ENCODE measurements at places on chromosomes 13 and 19. TPM values are rescaled to one million over a fixed set of nuclear protein-coding genes. Genes with fewer than 3 reads are reported as not detected.

Gene LILRB2
- not detected for total RNA-seq

Gene CEACAM6
- not detected for total RNA-seq

Gene PSG2
- not detected for total RNA-seq

Gene NLRP12
- total RNA-seq = 1.8 TPM

GRCh38 chr19:9531933-9532332 lies 6.5 kb downstream of the ZNF426 start:
- H3K27ac ChIP-seq = no peak overlapping the region
- peaks cover 60% of the 10 kb centered on the region for H3K36me3 ChIP-seq
- no peak overlapping the region for H3K4me3 ChIP-seq
- DNase-seq = no peak

DNA sequence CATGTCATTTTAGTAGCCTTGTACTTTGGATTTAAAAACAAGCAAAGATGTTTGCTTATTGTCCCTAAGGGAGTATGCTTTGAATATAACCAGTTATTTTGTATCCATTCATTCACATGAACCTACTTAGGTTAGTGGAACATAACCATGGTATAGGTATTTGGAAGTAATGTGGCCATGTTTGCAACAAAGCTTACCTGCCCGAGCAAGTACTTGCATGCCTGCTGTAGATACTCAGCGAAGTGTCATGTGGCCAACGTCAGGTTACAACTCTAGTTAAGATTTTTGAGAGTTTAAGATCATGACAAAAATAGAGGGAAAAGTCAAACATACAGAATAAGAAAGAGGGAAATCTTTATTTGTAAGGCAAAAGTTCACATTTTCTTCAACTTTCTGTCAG lies 57.2 kb downstream of the COG6 start:
- H3K36me3 ChIP-seq = no peaks in the 10 kb centered on the region
- DNase-seq = no peak
- no peaks in the 10 kb centered on the region for H3K27me3 ChIP-seq

- H3K4me3 ChIP-seq = no peak overlapping the region
- no peak for DNase-seq
- no peak overlapping the region for H3K27ac ChIP-seq
- no peaks in the 10 kb centered on the region for H3K36me3 ChIP-seq
Measured at GRCh38 chr19:30235946-30236345, 136.2 kb upstream of the ZNF536 start.

DNA sequence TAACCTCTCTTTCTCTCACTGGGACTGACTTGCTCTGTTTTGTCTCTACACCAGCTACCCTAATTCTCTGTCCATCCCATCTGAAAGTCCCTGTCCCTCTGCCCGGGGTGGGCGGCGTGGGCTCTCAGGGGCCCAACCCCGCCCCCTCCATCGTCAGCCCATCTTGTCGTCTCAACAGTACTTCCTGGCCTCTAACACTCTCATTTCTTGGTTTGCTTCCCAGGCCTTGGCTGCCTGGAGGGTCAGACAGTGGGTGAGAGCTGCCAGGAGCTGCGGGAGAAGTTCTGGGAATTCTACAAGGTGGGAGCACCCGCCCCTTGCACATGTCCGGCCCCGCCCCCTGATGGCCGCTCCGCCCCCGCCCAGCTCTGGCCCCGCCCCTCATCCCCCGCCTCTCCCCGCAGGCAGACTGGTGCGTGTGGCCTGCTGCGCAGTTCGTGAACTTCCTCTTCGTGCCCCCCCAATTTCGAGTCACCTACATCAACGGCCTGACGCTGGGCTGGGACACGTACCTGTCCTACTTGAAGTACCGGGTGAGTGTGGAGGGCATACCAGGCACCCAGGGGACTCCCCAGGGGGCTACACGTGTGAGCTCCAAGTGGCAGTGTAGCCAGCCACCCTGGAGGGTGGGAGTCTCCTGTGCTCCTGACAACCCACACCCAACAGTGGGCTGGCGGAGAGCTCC lies 1.7 kb downstream of the MPV17L2 start:
- H3K4me3 ChIP-seq = peak overlapping the region; percentile 78
- H3K27me3 ChIP-seq = no peaks in the 10 kb centered on the region
- DNase-seq = peak; percentile 52

- no peaks in the 10 kb centered on the region for H3K27me3 ChIP-seq
- H3K36me3 ChIP-seq = no peaks in the 10 kb centered on the region
- H3K4me3 ChIP-seq = no peak overlapping the region
- no peak for DNase-seq
Measured at GRCh38 chr13:95724252-95724651, 47.3 kb downstream of the DNAJC3 start.

- H3K27me3 ChIP-seq = no peaks in the 10 kb centered on the region
- no peaks in the 10 kb centered on the region for H3K36me3 ChIP-seq
- no peak for DNase-seq
- H3K4me1 ChIP-seq = peaks cover 3% of the 10 kb centered on the region
- no peak overlapping the region for H3K27ac ChIP-seq
Measured at GRCh38 chr13:50459658-50460057, 383.8 kb downstream of the DLEU7 start.

- H3K4me3 ChIP-seq = no peak overlapping the region
- H3K4me1 ChIP-seq = peaks cover 11% of the 10 kb centered on the region
- no peak overlapping the region for H3K27ac ChIP-seq
Measured at GRCh38 chr19:5983367-5983955, 5.5 kb upstream of the RANBP3 start.

Data from naive thymus-derived CD4-positive, alpha-beta T cell (primary cell).